CD4-positive, alpha-beta T cell treated with Interleukin-1 beta for 1 hour (primary cell): ENCODE measurements at places on chromosomes 7 and 10.

- DNase-seq = no peak
Observed at GRCh38 chr10:105586451-105587098, 945.5 kb downstream of the SORCS3 start.

DNA sequence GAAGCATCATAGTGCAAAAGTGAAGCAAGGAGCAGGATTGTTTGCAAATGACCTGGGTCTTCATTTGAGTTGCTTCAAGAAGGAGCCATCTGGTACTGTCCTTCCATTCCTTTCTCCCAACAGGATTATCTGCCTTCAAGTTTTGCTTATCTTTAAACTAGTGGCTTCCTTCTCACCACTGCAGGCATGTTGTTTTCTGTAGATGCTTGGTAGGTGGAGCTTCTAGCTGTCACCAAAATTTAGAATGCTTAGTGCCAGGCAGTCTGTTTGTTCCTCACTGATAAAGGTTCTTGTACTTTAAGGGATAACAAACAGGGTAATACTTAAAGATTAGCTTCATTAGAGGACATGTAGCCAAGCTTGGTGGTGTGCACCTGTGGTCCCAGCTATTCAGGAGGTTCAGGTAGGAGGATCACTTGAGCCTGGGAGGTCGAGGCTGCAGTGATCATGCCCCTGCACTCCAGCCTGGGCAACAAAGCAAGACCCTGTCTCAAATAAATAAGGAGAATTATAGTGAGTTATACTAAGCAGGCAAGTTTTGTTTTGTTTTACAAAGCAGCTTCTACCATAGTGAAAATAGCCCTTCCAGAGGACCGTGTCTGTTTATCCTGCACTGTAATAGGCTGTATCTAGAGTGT is 5.7 kb downstream of the ARL5B start:
- no peak for DNase-seq

- no peak for DNase-seq
Observed at GRCh38 chr10:95987685-95988426, 55.5 kb upstream of the CCNJ start.

GRCh38 chr7:18426564-18427226 is 68.9 kb upstream of the HDAC9 start:
- no peak for DNase-seq

DNA sequence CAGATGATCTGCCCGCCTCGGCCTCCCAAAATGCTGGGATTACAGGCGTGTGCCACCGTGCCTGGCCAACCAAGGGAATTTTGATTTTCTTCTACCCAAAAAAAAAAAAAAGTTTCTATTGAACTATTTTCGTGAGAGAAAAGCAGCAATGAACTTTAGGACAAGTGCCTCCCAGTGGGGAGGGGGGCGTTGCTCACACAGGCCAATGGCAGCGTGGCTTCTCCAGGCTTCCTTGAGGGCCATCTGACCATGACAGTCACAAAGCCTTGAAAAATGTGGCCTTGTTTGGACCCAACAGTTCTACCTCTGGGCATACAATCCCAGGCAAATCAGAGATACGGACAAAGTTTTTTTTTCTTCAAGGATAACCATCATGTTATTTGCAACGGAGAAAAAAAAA is 56.0 kb downstream of the TNRC18 start:
- no peak for DNase-seq

- no peak for DNase-seq
Observed at GRCh38 chr7:116417593-116418345, 81.8 kb upstream of the CAV2 start.

DNA sequence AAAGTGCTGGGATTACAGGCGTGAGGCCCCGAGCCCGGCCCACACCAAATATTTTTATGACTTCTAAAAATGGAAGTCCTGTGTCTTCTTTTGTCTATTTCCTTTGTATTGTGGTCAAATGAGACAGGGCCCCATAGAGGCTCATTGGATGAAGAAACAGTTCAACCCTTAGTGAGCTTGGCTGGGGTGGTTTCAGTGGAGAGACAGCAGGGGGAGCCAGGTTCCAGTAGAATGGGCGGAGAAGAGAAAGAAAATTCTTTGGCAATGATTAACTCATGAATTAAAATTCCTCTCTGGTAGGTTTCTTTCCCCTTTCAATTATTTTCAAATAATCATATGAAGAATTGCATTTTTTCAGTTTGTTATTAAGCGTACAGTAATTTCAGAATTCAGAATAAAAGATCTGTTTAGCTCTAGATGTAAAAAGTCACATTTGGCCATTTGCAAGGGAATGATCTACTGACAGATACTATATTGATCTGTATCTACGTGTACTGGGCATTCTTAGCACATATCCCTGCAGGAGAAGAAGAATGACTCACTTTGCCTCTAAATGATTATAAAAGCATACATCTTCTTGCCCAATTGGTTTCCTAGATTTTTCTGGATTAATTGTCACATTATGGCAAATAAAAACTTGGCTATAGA is 43.2 kb downstream of the PNLIPRP3 start:
- DNase-seq = no peak

DNA sequence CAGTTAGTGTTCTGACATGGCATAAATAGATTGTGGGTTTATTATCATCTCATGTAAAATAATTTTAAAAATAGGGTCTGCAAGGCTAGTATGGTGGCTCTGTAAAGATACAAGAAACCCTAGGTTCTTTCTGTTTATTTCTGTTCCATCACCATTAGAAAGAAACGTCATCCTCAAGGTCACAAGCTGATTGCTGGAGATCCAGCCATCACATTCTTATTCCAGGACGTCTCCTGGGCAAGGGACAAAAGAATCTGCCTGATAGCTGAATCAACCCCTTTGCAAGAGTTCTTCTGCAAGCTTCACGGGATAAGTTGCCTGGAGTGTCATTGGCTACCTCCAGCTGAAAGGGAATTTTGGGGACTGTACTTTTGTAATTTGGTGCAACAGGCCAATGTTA is 184.4 kb downstream of the CAMK1D start:
- DNase-seq = no peak

DNA sequence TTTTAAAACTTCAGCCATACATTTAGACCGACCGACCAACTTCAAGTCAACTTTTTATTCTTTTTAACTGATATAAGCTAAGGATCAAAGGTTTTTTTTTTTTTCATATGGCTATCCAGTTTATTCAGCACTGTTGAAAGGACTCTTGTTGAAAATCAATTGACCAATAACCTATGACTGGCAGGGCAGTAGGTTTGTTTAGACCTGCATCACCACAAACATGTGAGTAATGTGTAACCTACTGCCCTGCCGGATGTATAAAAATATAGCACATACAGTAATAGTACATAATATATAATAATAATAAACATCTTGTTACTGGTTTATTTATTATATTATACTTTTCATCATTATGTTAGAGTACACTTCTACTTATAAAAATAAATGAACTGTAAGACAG is 434.6 kb upstream of the SEMA3A start:
- DNase-seq = no peak

GRCh38 chr7:29394321-29394720 is 169.3 kb upstream of the PRR15 start:
- DNase-seq = no peak

- no peak for DNase-seq
Observed at GRCh38 chr10:45308707-45309106, 6.7 kb downstream of the OR13A1 start.

GRCh38 chr10:33155720-33156638 is 178.5 kb downstream of the NRP1 start:
- peak; percentile 42 for DNase-seq

- peak; percentile 90 for DNase-seq
Observed at GRCh38 chr7:73308665-73309214, at the start of gene NSUN5. Gene NSUN5 (minus strand): TSS chr7:73308826. CDS start chr7:73308790, 36 bp downstream.

DNA sequence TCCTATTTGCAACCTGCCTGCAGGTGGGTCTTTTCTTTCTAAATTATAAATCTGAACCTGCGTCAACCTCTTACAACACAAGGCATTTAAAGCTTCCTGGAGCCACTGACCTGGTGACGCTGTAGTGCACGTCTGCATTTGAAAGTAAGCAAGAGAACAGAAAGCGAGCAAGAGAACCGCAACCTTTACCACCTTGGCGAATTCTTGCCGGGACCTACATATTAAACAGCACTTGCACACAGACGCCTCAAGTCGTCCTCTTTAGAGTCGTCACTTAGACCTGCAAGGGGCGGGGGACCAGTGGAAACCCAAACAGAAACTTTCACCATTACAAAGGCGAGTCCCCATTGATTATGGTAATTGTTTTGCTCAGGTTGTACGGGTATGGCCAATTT is 9.5 kb downstream of the GLI3 start:
- DNase-seq = no peak
